Head of caudate nucleus (tissue), 42 donors: ENCODE measurements at places on chromosomes 3 and 15.

DNA sequence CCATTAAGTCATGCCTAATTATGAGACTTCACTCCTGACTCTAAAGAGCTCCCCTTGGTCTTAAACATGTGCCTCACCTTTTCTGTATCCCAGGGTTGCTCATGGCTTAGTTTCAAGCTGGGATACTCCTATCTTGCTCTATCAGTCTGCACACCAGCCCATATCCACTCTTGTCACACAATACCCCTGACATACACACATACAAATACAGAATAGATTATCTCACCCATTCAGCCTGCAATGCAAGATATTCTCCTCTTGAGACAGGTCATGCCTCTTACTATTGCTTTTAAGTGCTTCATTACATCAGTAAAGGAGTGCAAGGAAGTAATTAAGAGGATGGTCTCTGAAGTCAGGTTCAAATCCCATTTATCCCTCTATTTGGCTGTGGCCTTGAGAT lies 587.3 kb downstream of the IGSF11 start:
- no peak for DNase-seq

DNA sequence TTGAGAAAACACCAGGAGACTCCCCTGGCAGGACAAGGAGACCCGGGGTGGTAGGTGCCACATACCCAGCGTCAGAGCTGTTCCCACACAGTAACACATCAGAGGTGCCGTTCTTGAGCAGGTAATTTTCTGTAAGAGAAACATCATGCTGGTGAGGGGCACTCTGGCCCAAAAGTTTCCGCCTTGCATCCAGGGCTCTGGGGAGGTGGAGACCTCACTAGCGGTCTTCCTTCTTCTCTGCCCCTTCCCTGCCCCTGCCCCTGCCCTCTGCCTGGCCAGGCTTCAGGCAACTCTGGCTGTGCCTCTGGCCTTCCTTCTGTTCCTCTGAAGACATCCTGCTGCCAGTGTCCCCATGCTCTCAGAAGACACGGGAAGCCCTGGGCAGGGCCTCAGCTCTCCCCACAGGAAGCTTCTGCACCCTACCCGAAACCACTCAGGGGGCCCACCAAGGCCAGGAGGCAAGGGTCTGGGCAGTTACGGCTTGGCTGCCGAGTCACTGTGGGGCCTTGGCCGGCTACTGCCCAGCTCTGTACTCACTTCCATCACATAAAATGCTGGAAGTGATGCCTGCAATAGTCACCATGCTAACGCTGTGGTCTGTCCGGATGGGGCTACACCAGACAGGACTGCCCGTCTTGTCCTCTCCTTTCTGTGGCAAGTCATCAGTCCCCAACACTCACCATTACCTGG lies 41.3 kb downstream of the SCN5A start:
- DNase-seq = no peak

DNA sequence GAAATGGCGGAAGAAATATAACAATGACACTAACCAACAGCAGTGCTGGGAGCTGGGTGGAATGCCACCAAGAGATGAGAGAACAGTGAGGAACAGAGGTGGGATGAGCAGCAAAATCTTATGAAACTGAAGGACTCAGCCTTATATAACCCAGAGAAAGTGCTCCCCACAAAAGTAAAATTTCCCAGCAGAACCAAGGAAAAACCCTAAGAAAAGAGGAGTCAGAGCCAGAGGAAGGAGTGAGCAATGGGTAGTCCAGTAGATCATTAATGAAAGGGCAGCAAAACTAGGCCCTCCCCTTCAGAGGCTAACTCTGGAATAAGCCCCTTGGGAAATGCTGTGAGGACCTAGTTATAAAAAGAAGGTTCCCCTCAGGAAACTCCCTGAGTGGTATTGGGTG lies 24.7 kb upstream of the UBE2E1 start:
- DNase-seq = no peak

DNA sequence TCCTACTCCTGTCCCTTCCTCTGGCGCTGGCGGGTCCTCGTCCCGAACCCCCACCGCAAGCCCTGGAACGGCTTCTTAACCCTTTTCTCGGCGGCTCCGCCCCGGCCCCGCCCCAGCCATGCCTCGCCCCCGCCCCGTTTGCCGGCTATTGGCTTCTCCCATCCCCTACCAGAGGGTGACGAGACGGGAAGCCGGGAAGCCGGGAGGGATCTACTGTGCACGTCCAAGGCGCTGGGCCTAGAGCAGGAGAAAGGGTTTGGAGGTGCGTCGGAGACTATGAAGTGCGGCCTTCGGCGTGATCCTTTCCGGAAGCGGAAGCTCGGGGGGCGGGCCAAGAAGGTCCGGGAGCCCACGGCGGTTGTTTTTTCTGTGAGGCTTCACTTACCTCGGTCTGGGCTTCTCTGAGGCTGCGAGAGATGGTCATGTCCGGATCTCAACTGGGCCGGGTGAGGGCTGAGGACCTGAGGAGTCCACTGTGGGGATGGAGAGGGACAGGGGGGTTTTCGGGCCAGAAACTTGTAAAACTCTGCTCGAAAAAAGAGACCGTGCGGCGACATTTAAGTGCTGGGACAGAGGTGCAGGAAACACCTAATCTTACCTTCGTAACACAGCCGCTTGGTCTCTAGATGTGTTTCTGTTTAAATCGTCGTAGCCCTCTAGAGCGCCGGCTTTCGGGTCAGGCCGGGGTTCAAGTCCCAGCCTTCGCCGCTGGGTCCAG lies 21.4 kb downstream of the ROPN1B start:
- DNase-seq = peak; percentile 90

DNA sequence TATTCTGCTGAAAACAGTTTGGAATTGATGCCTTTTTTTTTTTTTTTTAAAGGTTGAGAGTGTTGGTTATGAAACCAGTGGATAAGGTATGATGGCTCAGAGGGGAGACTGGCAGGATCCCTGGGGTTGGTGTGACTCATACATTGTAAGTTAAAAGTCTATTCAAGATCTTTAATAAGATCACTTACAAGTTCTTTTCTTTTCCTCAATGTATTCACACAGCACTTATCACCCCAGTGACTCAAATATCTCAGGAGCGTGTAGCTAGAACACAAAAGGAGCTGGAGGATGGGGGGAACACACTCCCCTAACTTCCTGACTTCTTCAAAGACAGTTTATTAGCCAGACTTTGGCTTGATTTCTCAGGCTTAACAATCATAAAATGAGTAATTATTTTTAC lies 285.3 kb downstream of the SV2B start:
- DNase-seq = peak; percentile 29

- no peak for DNase-seq
These were observed 82.3 kb downstream of the ST6GAL1 start for GRCh38 chr3:187012609-187013051.

DNA sequence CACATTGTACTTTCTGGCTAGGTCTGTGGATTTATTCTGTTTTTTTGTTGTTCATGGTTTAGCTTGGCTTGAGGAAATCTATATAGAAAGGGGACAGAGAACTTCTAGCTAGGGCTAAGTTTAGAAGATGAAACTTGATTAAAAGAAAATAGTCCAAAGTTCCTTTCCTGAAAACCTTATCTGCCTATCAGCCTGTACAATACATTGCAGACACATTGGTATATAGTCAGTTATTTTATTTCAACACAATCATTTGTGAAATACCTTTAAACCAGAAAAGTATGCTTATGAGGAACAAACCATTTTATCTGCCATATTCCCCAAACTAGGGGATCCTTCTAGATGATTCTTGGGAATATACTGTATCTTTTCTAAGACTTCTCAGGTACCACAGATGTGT lies 147.3 kb upstream of the CGNL1 start:
- no peak for DNase-seq

GRCh38 chr15:100114100-100114499 lies 227.7 kb downstream of the ADAMTS17 start:
- peak; percentile 49 for DNase-seq

GRCh38 chr15:59609730-59610712 lies 1.6 kb upstream of the GCNT3 start:
- no peak for DNase-seq

DNA sequence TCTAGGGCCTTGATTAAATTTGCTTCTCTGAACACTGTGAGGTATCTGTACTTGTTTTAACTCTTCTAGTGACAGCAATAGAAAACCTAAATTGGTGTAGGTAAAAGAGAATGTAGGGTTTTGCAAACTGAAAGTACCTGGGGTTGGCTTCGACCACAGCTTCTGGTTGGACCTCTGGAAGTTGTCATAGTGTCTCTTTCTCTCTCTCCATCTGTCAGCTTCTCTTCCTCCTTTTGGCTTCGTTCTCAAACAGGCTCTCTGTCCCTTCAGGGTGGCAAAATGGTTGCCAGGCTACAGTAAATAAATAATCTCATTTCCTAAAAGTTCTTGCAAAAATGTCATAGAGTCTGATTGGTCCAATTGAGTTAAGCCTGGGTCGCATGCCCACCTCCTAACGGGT lies 149.3 kb upstream of the CTDSPL start:
- no peak for DNase-seq

DNA sequence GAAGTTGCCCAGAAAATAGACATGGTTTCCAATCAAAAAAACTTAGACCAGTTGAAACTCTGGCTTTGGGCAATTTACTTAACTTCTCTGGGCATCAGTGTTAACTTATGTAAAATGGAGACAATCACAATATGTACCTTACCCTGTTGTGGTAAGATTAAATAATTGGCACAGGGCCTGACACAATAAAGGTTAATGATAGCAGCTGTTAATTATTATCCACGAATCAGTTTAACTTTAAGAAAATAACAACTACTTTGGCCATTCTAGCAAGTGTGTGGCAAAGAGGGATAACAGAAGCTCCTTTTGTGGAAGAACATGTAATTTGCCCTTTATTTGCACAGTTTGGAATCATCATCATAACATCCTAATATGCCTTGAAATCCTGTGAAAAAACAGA lies 787.6 kb downstream of the FHIT start:
- DNase-seq = no peak

DNA sequence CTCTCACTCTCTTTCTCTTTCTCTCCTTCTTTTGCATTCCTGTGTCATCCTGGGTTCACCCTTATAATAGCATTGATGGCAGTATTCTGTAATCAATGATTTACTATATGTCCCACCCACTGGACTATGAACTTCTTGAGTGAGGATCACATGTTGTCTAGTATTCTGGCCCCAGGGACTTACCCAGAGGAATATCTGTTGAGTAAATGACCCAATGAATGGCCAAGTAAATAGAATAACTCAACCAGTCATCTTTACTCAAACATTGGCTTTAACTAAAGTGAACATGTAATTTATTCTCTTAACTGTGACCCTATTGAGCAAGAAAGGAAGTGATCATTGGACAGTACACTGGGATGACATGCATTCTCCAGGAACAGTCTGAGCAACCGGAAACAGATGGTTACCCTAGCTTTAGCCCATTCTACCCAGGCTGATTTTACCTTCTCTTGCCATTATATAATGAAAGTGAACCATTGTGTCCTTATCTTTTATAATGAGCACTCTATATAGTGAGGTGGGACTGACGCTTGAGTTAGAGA lies 94.5 kb upstream of the SOX14 start:
- no peak for DNase-seq

- DNase-seq = no peak
These were observed 704.1 kb upstream of the SGO1 start for GRCh38 chr3:20890111-20890519.

DNA sequence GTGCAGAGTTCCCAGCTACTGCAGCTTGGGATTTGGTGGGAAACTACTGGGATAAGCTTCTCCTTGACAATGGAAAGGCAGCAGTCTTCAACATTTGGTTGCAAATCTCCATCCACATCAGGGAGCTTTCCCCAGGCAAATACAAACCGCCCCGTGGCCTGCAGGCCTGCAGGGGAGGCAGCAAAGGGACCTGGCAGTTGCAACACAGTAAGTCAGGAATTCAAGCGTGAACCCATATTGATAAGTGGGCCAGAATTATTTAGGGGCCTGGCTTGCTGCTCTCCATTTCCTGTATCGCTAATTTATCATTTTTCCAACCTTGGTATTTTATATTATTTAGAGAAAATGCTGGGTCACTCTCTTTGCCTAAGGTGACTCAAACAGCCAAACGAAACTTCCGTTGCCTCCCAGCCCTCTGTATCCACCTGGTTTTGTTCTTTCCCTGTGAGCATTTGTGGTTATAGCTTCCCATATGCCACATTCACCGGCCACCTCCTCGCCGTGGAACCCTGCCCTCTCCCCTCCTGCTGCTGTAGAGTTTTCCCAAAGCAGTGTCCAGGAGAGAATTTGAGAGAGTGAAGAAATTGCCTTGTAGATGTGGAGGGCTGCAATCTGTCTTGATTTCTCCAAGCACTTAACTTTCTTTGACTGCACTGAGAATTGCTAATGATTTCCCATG lies 34.8 kb downstream of the B3GALNT1 start:
- no peak for DNase-seq

DNA sequence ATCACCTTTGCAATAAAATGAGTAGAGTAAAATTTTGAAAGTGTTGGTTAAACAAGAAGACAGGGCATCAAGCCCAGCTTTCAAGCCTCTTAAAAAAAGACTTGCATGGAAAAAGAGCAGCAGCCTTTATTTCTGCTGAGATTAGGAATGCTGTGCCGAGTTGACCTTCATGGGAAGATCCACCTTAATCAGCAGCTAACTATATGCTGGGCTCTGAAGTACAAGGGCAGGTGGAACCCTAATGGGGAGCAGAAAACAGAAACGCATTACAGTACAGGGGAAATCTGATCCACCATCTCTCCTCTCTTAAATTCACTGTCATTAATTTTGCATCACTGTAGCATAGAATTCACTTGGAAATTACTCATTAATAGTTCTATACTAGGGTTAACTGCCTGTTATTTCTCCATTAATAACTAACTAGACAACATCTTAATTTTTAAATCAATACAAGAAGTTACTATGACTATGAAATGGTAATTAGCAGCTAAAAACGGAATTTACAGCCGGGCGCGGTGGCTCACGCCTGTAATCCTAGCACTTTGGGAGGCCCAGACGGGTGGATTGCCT lies 133.6 kb downstream of the GHSR start:
- no peak for DNase-seq

DNA sequence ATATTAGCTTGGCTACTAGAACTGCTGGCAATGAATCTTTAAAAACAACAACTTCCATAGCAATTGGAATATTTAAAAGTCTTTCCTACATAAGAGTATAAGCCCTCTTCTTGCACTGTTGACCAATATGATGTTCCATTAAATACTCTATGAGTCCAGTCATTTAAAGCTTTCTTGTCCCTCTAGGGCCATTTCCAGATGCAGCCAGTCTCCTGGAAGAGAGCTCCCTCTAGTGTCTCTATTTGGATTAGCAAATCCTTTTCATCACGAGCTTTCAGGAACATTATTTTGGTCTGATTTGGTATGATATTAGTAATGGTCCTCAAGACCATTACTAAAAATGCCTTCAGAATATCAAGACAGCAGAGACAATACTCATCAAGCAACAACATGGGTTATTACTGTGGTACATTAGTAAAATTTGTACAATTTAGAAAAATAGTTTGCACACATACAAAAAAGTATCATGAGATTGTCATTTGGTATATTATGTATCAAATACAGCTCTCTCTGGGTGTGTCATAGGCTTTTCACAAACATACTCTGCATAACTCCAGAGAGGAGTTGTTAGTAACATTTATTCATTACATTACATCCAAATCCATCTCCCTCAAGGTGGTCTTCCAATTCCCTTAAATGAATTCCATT lies 101.3 kb downstream of the DPH6 start:
- DNase-seq = no peak

- DNase-seq = no peak
These were observed 54.5 kb upstream of the CHRNA7 start for GRCh38 chr15:31975830-31976229.

- DNase-seq = no peak
These were observed 31.5 kb upstream of the ARHGEF26 start for GRCh38 chr3:154089421-154090420.
